ENCODE measurements at places on chromosomes 5 and 9.

- DNase-seq = no peak
Observed at GRCh38 chr5:38596981-38597380, 40.5 kb upstream of the LIFR start.

GRCh38 chr9:85185486-85186217 lies 516.1 kb downstream of the NTRK2 start:
- DNase-seq = no peak

DNA sequence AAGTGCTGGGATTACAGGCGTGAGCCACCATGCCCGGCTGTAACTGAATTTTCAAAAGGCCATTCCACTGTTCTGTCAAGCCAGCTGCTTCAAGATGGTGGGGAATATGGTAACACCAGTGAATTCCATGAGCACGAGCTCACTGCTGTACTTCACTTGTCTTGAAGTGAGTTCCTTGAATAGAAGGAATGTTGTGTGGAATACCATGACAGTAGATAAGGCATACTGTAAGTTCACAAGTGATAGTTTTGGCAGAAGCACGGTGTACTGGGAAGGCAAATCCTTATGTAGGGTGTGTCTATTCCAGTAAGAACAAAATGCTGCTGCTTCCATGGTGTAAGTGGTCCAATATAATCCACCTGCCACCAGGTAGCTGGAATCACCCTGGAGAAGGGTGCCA lies 6.6 kb upstream of the PRXL2C start:
- no peak for DNase-seq

GRCh38 chr9:76323490-76323889 lies 70.7 kb downstream of the RFK start:
- no peak for DNase-seq

DNA sequence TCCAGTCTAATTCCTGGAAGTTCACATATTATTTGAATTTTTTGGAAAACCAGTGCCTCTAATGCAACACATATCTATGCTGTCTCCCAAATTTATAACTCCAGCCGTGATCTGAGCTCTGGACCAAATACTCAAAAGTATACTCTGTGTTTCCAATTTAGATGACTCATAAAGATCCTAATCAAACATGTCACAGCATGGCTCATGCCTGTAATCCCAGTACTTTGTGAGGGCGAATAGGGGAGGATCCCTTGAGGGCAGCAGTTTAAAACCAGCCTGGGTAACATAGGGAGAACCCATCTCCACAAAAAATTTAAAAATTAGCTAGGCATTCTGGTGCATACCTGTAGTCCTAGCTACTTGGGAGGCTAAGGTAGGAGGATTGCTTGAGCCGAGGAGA lies 388.0 kb downstream of the CDH12 start:
- no peak for DNase-seq

DNA sequence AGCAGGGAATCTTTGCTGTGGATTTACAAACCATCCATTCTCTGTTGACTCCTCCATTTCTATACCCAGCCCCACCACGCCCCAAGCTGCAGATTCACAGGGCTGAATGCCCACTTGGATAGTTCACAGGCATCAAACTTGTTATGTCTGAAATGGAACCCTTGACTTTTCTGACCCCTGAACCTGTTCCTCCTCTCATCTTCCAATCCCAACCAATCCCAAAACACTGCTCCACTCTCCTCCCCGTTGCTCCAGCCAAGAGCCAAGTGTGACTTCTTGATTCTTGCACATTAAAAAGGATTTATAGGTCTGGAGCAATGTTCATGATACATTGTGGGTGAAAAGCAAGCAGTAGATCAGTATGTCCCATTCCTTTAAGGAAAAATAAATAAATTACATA lies 145.6 kb downstream of the DAB2IP start:
- DNase-seq = no peak

DNA sequence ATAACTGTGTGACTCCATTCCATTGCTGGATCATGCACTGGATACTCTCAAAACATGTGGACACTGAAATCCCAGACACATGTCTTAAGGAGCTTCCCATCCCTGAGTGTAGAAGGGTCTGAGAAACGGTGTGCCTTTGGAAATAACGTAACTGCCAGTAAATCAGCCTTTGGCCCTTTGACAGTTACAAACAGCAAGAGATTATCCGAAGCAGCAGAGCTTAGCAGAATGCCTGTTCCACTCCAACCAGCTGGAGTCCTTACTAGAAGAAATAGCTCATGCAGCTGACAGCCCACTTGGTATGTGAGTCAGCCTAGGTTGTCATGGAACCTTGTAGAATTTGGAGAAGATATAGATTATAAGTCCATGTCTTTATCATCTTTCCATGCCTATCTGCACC lies 7.0 kb downstream of the TMEM252 start:
- no peak for DNase-seq

Measured in stimulated activated CD4-positive, alpha-beta T cell treated with anti-CD3 and anti-CD28 coated beads, Interleukin-4, amount 100 ng/mL, for 24 hours (primary cell).